Fibroblast of the aortic adventitia (primary cell): ENCODE measurements at places on chromosomes 6 and 20.
A peak's percentile ranks its signal among the peaks of the same experiment; 100 is the strongest.

DNA sequence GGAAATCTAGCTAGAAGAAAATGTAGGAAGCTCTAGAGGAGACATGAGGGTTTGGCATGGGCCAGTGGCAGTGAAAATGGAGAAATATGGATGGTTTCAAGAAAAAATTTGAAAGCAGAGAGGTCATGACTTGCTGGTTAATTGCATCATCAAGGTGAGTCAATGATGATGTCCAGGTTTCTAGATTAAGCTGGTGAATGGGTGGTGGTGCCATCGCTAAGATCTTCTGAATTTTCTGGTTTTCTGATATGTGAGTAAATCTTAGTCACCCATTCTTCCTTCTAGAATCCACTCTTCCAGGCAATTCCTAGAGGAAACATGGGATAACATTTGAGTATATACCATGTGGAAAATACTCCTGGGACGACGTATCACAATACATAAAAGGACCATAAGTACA, 25.0 kb downstream of the SH3BGRL2 start:
- no peak for DNase-seq

GRCh38 chr6:157133856-157134255, 189.5 kb downstream of the TMEM242 start:
- no peak for DNase-seq

DNA sequence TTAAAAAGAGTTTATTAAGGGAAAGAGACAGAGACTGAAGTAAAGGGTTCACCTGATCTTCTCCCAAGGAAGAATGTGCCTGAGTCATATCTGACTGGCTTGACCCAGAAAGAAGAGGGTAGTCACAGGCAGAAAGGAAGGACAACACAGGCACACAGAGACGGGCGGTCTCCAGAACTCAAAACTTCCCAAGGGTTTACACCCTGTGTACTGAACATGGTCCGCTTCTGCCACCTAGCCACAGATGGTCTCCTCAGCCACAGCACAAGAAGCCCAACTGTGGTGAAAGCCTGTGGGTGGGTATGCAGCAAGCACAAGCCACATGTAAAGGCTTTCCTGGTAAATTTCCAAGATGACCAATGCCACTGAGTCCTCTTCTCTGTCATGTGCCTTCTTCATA, 17.2 kb downstream of the UNC5CL start:
- peak; percentile 49 for DNase-seq

DNA sequence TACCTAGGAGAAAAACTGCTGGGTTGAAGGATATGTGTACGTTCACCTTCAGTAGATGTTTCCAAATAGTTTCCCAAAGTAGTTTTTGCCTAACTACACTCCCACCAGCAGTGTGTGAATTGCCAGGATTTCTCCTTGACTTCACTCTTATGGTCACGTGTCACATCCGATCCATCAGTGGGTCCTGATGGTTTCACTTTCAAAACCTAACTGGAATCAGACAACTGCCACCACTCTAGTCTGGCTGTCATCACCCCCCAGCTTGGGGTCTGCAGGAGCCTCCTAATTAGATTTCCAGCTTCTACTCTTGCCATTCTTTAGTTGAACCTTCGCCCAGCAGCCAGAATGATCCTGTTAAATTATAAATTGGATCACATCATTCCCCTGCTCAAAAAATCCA, 8.5 kb upstream of the SLC12A5 start:
- DNase-seq, result no peak

DNA sequence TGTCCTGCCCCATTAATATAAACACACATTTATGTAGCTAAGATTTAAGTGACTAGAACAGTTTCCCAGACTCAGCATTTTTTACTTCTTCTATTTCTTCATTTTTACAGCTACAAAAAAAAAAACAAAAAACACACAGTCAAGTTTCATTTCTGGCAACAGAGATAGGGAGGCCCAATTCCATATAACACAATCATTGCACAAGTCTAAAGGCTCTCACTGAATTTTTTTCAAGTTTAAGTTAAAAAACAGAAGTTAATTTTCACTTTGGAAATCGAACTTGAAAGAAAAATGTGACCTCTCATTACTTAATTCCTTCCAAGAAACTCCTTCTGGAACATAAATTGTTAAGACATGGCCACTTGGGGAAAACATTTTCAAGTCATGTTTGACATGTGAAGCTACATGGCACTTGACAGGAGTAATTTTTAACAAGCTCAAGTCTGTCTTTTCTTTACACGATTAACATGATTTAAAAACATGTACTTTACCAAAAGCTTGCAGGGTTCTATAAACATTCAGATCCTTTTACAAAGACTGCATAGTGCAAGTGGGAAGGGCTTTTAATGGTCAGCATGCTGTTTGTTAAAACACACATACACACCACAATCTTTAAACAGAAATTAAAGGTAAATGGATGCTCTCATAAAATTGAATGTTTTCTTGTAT, 100.1 kb upstream of the CCDC28A start:
- peak; percentile 46 for DNase-seq

DNA sequence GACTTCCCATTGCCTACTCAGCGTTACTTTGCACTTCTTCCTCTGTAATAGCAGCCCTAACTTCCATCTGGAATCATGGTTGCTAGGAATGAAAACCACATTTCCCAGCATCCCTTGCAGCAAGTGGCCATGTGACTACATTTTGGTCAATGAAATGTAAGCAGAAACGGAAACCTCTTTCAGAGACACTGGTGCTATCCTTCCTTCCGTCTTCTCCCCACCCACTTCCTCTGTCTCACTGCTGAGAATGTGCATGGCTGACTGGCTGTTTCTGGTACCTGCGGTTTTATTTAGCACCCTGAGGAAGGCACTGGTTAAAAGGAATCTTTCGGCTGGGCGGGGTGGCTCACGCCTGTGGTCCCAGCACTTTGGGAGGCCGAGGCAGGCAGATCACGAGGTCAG, 107.4 kb downstream of the SCML4 start:
- no peak for DNase-seq

- DNase-seq, result no peak
Measured at GRCh38 chr20:51862796-51863195, 60.5 kb upstream of the SALL4 start.

GRCh38 chr20:13085275-13085674, 76.5 kb downstream of the SPTLC3 start:
- DNase-seq, result no peak

- DNase-seq, result peak; percentile 88
Measured at GRCh38 chr6:160141001-160141726, 19.5 kb downstream of the SLC22A1 start.

GRCh38 chr20:53319716-53320115, 273.9 kb downstream of the ZNF217 start:
- DNase-seq, result no peak

DNA sequence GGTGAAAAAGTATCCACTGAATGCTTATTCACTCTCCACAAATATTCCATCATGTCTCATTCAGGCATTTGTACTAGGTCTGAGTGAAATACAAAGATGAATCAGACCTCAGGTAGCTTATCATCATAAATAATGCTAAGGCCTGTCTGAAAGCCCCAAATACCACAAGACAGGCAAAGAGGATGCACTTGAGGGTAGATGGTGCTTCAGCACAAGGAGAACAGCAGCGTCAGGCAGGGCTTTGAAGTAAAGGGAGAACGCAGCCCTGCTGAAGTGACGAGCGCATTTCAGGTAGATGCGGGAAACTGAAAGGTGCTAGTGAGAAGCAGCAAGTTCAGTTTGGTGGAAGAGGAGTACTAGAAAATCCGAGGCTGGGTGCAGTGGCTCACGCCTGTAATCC, 38.7 kb downstream of the MAP3K5 start:
- no peak for DNase-seq

DNA sequence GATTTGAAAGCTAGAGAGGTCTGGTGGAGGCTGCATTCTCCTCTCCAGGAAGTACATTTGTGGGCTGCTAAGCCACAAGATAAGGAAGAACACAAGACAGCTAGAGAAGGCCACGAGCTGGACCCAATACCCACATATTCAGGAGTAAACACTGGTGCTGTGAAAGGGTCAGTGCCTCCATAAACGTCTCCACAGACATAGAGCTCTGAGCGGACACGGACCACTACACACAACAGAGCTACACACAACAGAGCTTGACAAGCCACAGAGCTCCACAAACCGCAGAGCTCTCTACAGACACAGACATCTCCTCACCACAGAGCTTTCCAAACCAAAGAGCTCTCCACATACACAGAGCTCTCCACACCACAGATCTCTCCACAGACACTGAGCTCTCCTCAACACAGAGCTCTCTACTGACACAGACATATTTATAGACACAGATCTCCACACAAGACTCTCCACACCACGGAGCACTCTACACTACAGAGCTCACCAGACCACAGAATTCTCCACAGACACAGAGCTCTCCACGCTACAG, 51.9 kb downstream of the ERMARD start:
- no peak for DNase-seq

DNA sequence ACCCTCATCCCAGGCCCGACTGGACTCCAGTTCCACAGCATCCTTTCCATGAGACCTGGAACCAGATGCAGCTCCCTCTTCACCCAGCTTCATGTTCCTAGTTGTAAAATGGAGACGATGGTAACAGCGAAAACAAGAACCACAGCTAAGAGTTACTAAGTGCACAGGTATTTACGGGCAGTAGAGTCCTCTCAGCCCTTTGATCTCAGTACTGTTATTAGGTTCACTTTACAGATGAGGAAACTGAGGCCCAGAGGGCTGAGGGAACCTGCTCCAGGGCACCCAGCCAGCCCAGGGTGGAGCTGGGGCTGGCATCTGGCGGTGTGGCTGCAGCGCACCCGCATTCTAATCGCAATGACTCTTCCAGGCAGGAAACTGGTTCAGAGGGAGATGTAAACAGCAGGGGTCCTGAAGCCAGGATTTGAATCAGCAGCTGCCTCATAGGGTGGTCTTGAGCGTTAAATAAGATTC, 858 bp downstream of the BCAS1 start:
- DNase-seq, result no peak

DNA sequence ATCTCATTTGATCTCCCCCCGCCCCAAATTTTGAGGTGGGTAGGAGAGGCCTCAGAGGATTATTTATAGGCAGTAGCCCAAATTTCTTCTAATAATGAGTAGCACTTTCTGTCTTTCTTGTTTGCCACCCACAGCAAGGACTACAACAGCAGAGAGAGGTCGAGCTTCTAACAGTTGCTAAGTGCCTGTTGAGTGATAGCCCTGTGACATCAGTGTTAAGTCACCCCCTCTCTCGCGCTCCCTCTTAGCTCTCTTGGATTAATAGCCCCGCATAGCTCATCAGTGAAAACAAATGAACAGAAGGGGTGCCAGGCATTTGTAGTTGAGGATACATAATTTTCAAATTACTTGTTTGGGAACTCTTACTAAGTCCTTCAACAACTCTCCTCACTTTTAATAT, 3.5 kb downstream of the ANKRD60 start:
- DNase-seq, result no peak

- DNase-seq, result no peak
Measured at GRCh38 chr20:63042448-63043071, 35.8 kb upstream of the BHLHE23 start.
